ENCODE measurements at places on chromosomes 4 and X.
A peak's percentile ranks its signal among the peaks of the same experiment; 100 is the strongest.

DNA sequence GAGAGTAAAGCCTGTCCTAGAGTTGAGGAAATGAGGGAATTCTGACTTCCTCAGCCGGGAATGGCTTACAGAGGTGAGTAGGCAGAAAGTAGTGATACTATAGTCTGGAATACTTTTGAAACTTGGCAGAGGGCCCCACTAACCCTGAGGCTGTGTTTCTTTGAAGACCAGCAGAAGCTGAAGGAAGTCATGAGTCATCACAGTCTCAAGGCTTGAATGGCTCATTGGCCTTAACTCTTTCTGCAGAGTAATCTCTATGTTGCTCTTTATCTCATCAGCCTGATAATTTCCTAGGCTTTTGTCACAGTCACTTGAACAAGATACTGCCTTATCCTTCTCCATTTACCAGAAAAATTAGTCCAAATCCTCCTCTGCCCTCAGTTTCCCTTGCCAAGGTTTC lies 80.8 kb downstream of the ANKRD50 start:
- DNase-seq = no peak

DNA sequence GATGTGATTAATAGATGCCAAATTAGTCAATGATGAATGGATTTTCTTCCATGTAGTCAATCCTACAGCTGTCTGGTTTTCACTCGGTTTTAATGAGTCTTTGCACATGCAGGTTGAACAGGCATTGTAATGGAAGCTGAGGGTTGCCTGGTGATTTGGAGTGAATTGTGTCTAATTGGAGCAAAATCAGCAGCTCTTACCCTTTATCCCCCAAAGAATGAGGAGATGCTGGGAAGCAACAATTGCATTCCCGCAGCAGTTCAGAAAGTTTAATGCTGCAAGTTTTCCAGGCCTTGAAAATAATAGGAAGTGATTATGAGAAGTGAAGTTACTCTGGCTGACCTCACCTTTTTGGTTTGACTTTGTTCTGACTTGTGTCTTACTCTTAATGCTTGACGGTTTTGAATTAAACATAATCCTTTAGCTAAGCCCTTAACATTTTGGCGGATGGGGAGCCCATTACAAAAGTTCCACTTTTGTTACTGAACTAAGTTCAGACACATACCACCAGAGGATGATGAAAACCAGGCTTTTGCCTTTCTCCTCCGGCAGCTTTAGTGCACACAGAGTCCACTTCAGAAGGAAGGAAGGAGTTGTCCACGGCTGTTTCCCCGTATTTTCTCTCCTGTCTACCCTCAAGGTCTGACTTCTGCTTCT lies 78.8 kb upstream of the TBC1D9 start:
- no peak for DNase-seq

- no peak for DNase-seq
These were observed 758.5 kb downstream of the KCTD8 start for GRCh38 chr4:43690116-43690515.

DNA sequence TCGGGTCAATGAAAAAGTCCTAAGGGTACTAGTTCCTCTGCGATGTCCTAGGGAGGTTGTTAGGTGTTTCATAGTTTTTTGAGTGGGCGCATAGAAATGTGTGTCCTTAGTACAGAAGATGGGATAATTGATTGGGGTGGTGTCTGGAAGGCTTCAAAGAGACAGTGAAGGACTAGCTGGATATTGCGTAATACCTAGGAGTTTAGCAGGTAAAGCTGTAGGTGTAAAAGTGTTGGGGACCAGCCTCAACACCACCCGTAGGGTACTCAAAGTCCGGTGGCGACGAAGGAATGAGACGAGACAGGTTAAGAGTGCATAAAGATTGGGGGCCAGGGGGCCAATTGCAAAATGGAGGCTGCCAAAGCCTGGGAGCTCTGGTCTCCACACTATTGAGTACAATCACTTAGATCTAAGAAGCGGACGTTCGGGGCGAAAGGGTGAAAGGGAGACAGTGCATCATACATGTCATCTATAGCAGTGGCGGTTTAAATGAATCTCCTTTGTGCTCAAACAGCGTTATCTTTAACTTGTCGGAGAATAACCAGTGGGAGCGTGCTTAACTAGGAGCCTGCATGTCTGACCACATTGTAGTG lies 1.0 kb downstream of the TRMT44 start:
- no peak for DNase-seq

DNA sequence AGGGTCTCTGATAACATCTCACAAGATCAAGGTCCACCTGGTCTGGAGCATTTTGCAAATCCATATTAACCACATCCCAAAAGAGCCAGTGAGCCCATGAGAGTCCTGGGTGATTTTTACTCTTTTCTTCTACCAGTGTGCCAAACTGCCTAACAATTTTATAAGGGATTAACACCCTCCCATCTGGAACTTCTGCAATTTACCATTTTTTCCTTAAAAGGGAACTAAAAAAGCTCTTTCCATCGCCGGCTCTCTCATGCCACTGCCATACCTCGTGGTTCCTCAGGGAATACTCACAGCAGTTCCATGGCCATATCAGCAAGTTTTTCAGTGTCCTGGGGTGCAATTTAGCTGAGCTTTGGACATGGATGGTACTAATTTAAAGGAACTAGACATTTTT lies 55.7 kb downstream of the SEPSECS start:
- no peak for DNase-seq

- no peak for DNase-seq
These were observed 629.1 kb upstream of the ATOH1 start for GRCh38 chr4:93199492-93199891.

- no peak for DNase-seq
These were observed 45.5 kb upstream of the XIAP start for GRCh38 chrX:123814343-123814742.

DNA sequence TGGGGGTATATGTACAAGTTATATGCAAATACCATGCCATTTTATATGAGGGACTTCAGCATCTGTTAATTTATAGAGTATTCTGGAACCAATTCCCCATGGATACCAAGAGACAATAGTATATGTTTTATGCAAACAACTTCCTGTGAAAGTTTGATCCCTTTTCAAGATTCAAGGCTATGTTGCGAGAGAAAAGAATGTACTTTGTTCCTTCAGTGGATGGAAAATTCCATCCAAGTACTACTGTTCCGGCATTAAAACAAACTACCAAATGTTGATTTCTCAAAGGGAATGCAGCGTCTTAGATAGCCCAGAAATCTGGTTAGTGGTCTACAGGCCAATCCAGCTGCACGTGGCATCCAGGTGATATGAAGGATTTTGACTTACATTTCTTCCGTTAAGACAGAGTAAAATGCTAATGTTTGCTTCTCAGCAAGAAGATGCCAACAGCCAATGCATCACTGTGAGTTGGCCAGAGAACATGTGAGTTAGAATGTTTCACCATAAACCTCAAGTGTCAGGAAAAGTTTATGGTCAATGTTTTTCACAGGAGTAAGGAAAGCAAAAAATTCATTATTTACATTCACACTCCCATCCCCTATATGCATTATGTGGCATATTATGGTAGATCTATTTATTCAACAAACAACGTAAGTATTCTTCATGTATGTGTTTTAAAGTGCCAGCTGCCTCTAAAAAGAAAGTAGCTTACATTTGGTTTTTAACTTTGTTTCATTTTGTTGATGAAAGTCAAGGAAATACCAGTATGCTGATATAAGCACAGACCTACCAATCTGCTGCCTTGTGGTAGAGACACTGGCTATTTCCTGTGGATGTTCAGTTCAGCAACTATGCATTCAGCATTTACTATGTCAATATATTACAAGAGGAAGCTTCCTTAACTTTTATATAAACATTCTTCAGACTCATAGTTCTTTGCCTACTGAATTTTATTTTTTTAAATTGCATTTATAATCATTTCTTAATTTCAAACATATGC lies 44.4 kb downstream of the METTL14 start:
- peak; percentile 1 for DNase-seq

DNA sequence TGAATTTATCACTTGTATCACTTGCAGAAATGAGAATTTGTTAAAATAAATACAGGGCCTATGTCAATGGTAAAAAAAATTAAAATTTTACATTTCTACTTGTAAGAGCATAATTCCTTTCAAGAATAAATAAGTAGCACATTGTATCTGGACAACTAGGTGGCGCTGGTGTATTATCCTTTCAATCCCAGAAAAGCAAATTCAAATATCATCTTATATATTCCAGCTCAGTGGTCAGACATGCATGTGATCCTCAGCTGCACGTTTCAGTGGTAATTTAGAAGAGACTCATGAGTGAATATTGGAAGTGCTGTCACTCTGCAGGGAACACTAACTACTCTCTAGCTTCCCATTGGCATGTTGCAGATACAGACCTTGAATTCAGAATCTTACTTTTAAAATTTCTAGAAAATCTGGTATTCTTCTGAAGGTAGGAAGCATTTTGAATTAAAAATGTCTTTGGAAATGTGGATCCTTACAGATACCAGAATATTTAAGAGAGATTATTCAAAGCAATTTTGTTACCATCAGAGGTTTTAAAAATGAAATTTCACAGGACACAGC lies 1414.7 kb upstream of the TENM3 start:
- no peak for DNase-seq

GRCh38 chrX:70033348-70034051 lies 16.2 kb downstream of the AWAT2 start:
- DNase-seq = no peak
